ENCODE measurements at places on chromosomes 7 and 10. TPM values are rescaled to one million over a fixed set of nuclear protein-coding genes. Genes with fewer than 3 reads are reported as not detected.
A peak's percentile ranks its signal among the peaks of the same experiment; 100 is the strongest.

- no peaks in the 10 kb centered on the region for H3K36me3 ChIP-seq
- DNase-seq: no peak
- no peak overlapping the region for H3K27ac ChIP-seq
- H3K4me3 ChIP-seq: no peak overlapping the region
- H3K4me1 ChIP-seq: peaks cover 21% of the 10 kb centered on the region
Observed at GRCh38 chr10:92737484-92737883, 47.7 kb downstream of the HHEX start.

DNA sequence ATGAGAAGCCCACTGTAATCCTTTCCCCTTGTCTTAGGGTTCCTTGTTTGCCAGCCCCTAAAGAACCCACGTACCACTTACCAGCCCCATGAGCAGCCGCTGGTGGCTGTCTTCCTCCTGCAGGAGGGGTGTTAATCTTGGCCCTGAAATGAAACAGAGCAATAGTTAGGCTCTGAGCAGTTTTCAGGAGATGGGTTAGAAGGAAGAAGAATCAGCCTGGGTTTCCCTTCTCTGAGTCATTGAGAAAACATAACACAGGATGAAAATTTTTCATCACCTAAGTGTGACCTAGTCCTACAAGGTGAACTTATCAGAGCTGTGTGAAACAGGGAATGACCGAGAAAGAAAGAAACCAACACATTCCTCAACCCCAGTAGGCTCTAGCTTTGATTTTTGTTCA lies 90.0 kb downstream of the GSAP start:
- no peak for DNase-seq
- peaks cover 36% of the 10 kb centered on the region for H3K4me1 ChIP-seq
- no peaks in the 10 kb centered on the region for H3K27me3 ChIP-seq
- H3K36me3 ChIP-seq: no peaks in the 10 kb centered on the region
- H3K4me3 ChIP-seq: no peak overlapping the region

ENTPD7 gene
- total RNA-seq: 6.5 TPM

- H3K4me3 ChIP-seq: no peak overlapping the region
- H3K27me3 ChIP-seq: no peaks in the 10 kb centered on the region
Observed at GRCh38 chr7:27564881-27565482, 97.7 kb downstream of the HIBADH start.

GRCh38 chr10:101146392-101147251 lies 15.5 kb downstream of the TLX1 start:
- no peak overlapping the region for H3K27ac ChIP-seq
- no peak overlapping the region for H3K4me3 ChIP-seq
- DNase-seq: no peak

- DNase-seq: no peak
- no peaks in the 10 kb centered on the region for H3K4me1 ChIP-seq
- no peaks in the 10 kb centered on the region for H3K27me3 ChIP-seq
- H3K27ac ChIP-seq: no peak overlapping the region
- H3K4me3 ChIP-seq: no peak overlapping the region
- no peaks in the 10 kb centered on the region for H3K36me3 ChIP-seq
Observed at GRCh38 chr10:71285180-71285545, 33.9 kb upstream of the SLC29A3 start.

SDK1 gene
- not detected for total RNA-seq

PTPRE gene
- total RNA-seq: 7.8 TPM

SEC31B gene
- total RNA-seq: 12.4 TPM

TDRD1 gene
- not detected for total RNA-seq

PSD gene
- 0.56 TPM for total RNA-seq

- H3K36me3 ChIP-seq: peaks cover 4% of the 10 kb centered on the region
- H3K27me3 ChIP-seq: no peaks in the 10 kb centered on the region
- no peak overlapping the region for H3K27ac ChIP-seq
- no peak overlapping the region for H3K4me3 ChIP-seq
- no peak for DNase-seq
- no peaks in the 10 kb centered on the region for H3K4me1 ChIP-seq
Observed at GRCh38 chr10:5461203-5461588, 38.2 kb downstream of the CALML5 start.

PAX2 gene
- total RNA-seq: not detected

DNA sequence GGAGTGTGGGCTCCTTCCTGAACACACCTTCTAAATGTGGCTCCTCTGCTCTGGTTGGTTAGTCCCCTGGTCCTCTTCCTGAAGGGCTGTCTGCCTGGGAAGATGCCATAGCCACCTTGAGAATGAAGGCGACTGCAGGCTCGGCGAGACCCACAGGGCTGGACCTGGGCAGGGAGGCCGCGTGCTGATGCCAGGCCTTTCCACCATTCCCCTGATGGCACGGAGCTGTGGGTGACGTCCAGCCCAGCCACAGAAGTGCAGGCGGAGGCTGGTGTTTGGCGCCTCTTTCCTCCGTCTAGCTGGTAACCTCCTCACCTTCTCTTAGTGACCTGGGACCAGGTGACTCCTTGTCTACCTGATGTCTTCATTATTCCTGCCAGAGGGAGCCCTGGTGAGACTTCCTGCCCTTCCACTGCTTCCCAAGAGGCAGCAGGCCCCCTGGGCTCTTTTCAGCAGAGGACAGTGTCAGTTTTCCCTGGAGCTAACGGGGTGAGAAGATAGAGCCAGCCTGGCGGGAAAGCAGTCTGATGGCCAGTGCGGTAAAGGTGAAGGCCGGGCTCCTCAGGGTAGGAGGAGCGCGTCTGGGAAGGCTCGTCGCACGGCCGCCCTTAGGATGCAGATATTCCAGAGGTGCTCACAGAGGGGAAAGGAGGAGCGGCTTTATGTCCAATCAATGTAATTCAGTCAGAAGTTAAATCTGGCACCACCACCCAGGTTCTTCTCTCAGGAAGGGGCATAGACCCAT lies 34.9 kb downstream of the GBX1 start:
- no peaks in the 10 kb centered on the region for H3K4me1 ChIP-seq
- no peak overlapping the region for H3K27ac ChIP-seq
- H3K4me3 ChIP-seq: no peak overlapping the region
- H3K27me3 ChIP-seq: no peaks in the 10 kb centered on the region
- DNase-seq: no peak

DNA sequence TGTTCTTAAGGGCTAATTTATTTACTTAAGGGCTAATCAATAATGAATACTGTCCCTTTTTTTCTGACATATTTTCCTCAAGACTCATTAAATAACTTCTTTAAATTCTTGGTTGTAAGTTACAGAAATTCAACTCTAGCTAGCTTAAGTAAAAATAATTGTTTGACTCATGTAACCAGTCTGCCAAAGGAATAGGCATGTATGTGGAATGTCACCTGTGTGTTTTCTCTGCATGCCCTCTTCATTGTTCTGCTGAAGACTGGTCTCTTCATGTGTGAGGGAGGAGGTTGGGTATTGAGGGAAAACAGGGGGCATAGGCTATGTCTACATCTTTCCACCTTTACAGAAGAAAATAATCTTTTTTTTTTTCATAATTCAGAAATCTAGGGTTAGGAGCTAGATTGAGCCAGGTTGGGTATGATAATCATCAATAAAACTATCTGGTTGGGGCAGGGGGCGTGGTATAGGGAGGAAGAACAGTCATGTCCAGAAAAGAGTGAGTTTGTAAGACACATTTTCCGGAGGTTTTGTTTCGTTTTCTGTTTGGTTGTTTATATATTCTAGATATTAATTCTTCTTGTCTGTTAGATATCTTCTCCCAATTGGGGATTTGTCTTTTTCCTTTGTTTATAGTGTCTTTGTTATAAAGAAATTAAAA lies 37.9 kb downstream of the EXOC4 start:
- no peak overlapping the region for H3K4me3 ChIP-seq
- DNase-seq: no peak
- H3K27ac ChIP-seq: no peak overlapping the region

GRCh38 chr10:88071879-88072278 lies 208.5 kb downstream of the PTEN start:
- no peak for DNase-seq
- H3K4me3 ChIP-seq: no peak overlapping the region
- H3K27me3 ChIP-seq: no peaks in the 10 kb centered on the region
- H3K36me3 ChIP-seq: no peaks in the 10 kb centered on the region
- peaks cover 64% of the 10 kb centered on the region for H3K4me1 ChIP-seq
- no peak overlapping the region for H3K27ac ChIP-seq

DNA sequence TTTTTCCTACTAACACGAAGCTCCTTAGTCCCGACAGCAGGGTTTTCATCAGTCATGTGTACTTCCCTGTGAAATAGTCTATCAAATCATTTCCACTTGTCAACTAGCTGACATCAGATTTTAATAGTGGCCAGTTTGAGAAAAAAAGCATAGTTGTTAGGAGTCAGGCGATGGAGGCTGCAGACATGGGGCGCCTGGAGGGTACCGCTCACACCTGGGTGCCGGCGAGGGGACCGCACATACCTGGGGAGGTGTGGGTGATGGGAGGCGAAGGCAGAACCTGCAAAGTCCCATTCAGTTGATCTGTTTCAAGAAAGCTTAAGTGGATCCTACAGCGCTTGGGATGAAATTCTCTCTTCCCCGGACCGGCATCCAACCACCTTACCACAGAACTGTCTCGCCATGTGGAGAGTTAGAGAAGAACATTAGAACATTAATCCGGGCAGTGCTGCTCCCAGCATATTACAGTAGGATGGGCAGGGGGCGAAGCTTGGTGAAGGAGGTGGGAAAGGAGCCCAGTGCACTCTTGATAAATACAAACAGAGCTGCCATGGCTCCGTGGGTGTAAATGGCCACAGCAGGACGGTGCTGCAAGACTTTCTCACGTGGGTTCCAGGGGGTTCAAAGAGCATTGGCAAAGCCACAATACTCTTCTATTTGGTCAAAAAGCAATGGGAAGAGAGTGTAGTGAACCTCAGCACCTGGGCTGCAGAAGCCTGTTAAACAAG lies 24.2 kb downstream of the ADARB2 start:
- H3K27ac ChIP-seq: no peak overlapping the region
- H3K4me1 ChIP-seq: peaks cover 10% of the 10 kb centered on the region
- DNase-seq: no peak
- 0 out of 2 replicates have a peak, but pooled peaks cover 2% of the 10 kb centered on the region for H3K36me3 ChIP-seq
- H3K4me3 ChIP-seq: no peak overlapping the region

DNA sequence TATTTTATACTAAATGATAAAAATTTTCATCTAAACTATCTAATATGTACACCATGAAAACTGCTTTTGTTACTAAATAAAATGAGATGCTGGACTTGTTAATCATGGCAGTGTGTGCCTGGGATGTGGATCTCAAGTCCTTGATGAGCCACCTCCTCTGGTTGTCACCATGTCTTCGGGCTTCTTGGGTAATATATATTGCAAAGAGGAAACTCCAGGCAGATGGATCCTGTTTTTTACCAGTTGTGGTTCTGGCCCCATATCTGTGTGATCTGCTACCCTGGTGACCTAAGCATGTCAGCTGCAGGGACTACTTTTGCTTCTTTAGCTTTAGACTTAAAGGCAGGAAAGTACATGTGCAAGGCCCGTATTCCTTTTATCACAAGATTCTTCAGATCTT lies 46.2 kb downstream of the TMEM60 start:
- H3K4me3 ChIP-seq: no peak overlapping the region
- no peaks in the 10 kb centered on the region for H3K4me1 ChIP-seq
- no peak for DNase-seq
- no peaks in the 10 kb centered on the region for H3K27me3 ChIP-seq
- peaks cover 2% of the 10 kb centered on the region for H3K36me3 ChIP-seq

DNA sequence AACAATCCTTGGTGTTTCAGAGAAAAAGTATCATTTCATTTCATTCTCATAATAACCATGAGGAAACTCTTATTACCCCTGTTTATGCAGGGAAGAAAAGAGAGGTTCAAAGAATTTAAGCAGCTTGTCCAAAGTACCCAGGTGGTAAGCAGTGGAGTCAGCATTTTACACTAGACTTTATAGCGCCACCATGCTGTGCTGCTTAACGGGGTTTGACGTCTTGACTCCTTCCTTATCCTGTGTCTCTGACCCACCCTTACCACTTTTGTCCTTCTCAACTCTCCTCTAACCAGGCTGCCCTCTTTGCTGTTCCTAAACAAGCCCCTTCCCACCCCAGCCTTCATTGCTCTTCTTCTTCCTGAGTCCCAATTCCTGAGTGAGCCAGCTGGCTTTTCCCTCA lies 117.0 kb upstream of the AHR start:
- no peaks in the 10 kb centered on the region for H3K27me3 ChIP-seq
- H3K27ac ChIP-seq: no peak overlapping the region
- no peak overlapping the region for H3K4me3 ChIP-seq
- no peak for DNase-seq
- H3K4me1 ChIP-seq: peaks cover 4% of the 10 kb centered on the region
- no peaks in the 10 kb centered on the region for H3K36me3 ChIP-seq

GRCh38 chr10:17756557-17757217 lies 4.7 kb downstream of the TMEM236 start:
- no peaks in the 10 kb centered on the region for H3K27me3 ChIP-seq
- peak overlapping the region; percentile 31 for H3K4me3 ChIP-seq
- DNase-seq: peak; percentile 53

GRCh38 chr7:114073701-114074100 lies 154.9 kb upstream of the PPP1R3A start:
- H3K4me3 ChIP-seq: no peak overlapping the region
- no peak overlapping the region for H3K27ac ChIP-seq
- H3K4me1 ChIP-seq: no peaks in the 10 kb centered on the region
- H3K27me3 ChIP-seq: no peaks in the 10 kb centered on the region

GRCh38 chr7:133973710-133974109 lies 153.4 kb upstream of the LRGUK start:
- no peak overlapping the region for H3K27ac ChIP-seq
- H3K27me3 ChIP-seq: no peaks in the 10 kb centered on the region
- H3K4me3 ChIP-seq: no peak overlapping the region
- no peaks in the 10 kb centered on the region for H3K4me1 ChIP-seq

- no peaks in the 10 kb centered on the region for H3K27me3 ChIP-seq
- DNase-seq: no peak
- H3K36me3 ChIP-seq: no peaks in the 10 kb centered on the region
- no peak overlapping the region for H3K4me3 ChIP-seq
- H3K27ac ChIP-seq: no peak overlapping the region
Observed at GRCh38 chr10:68598978-68599770, 39.0 kb downstream of the TET1 start.

LOXL4 gene
- total RNA-seq: not detected

DNA sequence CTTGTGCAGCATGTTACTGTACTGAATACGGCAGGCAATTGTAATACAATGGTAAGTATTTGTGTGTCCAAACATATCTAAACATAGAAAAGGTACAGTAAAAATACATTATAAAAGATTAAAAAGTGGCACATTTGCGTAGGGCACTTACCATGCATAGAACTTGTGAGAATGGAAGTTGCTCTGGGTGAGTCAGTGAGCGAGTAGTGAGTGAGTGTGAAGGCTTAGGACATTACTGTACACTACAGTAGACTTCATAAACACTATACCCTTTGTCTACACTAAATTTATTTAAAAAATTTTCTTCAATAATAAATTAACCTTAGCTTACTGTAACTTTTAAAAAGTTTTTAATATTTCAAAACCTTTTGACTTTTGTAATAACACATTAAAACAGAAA lies 37.5 kb downstream of the BPGM start:
- H3K4me1 ChIP-seq: no peaks in the 10 kb centered on the region
- H3K36me3 ChIP-seq: no peaks in the 10 kb centered on the region
- H3K27ac ChIP-seq: no peak overlapping the region
- H3K4me3 ChIP-seq: no peak overlapping the region
- H3K27me3 ChIP-seq: no peaks in the 10 kb centered on the region
- no peak for DNase-seq

PGAM2 gene
- 0.24 TPM for total RNA-seq

GDF2 gene
- not detected for total RNA-seq

GRCh38 chr10:102714621-102715455 lies at the start of gene SFXN2:
Gene SFXN2 (plus strand): TSS chr10:102714636. CDS start chr10:102726637, 12,001 bp downstream.
- H3K36me3 ChIP-seq: peaks cover 2% of the 10 kb centered on the region
- H3K4me1 ChIP-seq: peaks cover 17% of the 10 kb centered on the region
- DNase-seq: no peak
- H3K4me3 ChIP-seq: peak within 1 kb of the TSS; percentile 92
- H3K27ac ChIP-seq: peak within 1 kb of the TSS; percentile 88

GRCh38 chr10:93390306-93391090 lies 91.6 kb downstream of the MYOF start:
- H3K36me3 ChIP-seq: no peaks in the 10 kb centered on the region
- H3K27ac ChIP-seq: no peak overlapping the region
- H3K27me3 ChIP-seq: no peaks in the 10 kb centered on the region
- no peak overlapping the region for H3K4me3 ChIP-seq
- no peak for DNase-seq
- H3K4me1 ChIP-seq: no peaks in the 10 kb centered on the region

ANKRD2 gene
- total RNA-seq: not detected
